Astrocyte (in vitro differentiated cells and primary cell): ENCODE measurements at places on chromosomes 12 and 14. TPM values are rescaled to one million over a fixed set of nuclear protein-coding genes. Genes with fewer than 3 reads are reported as not detected.

The CLEC12A gene
- total RNA-seq, result not detected in 2 replicates

The OR6S1 gene
- total RNA-seq, result not detected in 2 replicates

DNA sequence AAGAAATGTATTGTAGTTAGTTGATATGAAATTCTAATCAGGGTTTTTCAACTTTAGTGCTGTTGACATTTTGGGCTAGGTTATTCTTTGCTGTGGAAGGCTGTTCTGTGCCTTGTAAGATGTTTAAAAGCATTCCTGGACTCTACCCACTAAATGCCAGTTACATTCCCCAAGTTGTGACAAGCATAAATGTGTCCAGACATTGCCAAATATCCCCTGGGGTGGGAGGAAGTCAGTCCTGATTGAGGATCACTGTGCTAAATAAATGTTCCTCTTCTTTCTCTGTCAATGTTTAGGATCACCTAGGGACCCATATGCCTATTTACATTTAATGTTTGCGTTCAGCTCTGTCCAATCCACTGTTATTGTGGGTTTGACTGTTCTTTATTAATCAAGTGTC, 268.3 kb downstream of the TMTC2 start:
- H3K4me1 ChIP-seq, result no peaks in the 10 kb centered on the region
- H3K27me3 ChIP-seq, result no peaks in the 10 kb centered on the region
- H3K4me3 ChIP-seq, result no peak overlapping the region
- no peak for DNase-seq
- no peak overlapping the region for H3K27ac ChIP-seq

DNA sequence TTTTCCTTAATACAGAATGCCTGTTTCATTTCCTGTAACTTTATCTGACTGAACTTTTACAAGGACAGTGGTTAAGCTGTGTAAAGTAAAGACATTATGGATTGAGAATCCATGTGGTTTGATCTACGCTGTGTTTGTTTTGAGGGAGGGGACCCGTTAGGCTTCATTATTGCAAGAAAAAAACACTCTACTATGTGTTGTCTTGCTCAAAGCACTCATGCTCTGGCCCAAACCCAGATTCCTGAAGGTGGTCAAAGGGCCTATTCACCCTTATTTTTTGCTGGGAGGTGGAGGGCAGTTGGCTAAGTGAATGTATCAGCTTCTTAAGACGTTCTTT, 11.9 kb downstream of the RNF10 start:
- no peak for DNase-seq
- no peak overlapping the region for H3K4me3 ChIP-seq
- H3K27ac ChIP-seq, result no peak overlapping the region
- H3K36me3 ChIP-seq, result peaks cover 21% of the 10 kb centered on the region

GRCh38 chr14:72847721-72848120, 46.2 kb downstream of the DPF3 start:
- H3K27ac ChIP-seq, result no peak overlapping the region
- H3K4me3 ChIP-seq, result no peak overlapping the region
- peaks cover 3% of the 10 kb centered on the region for H3K4me1 ChIP-seq
- H3K27me3 ChIP-seq, result no peaks in the 10 kb centered on the region
- no peaks in the 10 kb centered on the region for H3K36me3 ChIP-seq
